Stimulated activated CD8-positive, alpha-beta memory T cell treated with anti-CD3 and anti-CD28 coated beads, Interleukin-7, amount 100 ng/mL, for 4 hours (primary cell): ENCODE measurements at places on chromosomes 1 and 21.

DNA sequence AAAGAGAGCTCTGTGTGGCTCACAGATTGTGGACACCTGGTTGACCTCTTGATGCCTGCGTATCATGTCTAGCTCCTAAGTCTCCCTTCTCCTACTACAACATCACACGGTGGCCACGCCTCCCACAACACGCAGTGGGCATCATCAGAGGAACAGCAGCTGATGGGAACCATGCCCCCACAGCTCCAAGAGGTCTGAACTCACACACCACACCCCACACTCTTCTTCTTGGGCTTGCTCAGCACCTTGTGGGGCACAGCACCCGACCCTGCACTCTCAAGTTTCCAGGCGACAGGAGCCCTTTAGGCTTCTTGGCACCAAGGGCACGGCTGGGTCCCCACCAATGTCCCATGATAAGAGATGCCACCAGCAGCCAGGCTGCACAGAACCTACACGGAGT is 18.8 kb upstream of the CDCP2 start:
- no peak for DNase-seq

DNA sequence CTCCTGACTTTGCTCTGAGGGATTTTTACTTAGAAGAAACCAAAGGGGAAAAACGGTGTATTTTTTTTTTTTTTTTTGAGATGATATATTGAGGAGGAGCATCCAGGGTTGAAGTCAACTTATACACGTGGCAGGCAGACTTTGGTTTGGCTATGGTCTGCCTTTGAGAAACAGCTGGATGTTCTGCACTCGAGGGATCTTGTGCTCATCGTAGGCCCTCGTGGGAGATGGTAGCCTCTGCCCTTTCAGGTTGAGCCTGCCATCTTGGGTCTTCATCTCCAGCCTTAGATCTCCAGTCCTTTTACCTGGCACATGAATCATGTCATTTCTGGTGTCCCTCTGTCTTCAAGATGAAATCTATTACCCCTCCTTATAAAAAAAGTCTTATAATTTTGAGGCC is 67.1 kb upstream of the UBE2U start:
- no peak for DNase-seq

GRCh38 chr1:182784556-182785171 is 4.9 kb upstream of the NPL start:
- DNase-seq: no peak

GRCh38 chr1:39992888-39993287 is 37.9 kb downstream of the MFSD2A start:
- DNase-seq: no peak

DNA sequence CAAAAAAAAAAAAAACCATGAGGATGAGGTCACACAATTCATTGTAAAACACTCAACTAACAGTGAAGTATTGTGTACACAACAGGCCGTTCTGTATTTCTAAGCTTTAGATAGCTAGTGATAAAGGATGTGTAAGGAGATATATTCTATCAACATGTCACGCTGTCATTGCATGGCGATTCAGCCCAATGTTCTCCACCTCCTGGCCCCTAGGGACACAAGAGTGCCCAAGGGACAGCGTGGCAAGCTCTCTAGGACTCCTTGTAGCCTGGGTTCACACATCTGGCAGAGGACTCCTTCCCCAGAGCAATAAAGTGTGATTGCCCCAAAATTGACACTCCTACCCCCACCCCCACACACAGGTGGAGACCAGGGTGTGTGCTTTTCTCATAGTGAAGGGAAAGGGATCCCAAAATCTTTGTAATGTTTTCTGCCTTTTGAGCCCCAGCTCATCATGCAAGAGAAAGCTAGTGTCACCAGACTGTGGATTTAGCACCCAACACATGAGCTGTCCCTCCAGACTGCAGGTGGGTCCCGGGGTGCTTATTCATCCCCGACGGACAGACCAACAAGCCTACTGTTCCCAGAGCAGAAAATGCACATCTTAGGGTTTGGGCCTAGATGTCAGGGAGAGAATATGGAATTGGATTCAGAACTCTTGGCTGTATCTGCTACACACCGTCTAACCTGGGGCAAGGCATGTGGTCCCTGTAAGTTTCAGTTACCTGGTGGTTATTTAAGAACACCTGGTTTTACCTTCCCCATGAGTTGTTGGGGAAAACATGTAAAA is 11.5 kb downstream of the TMPRSS3 start:
- no peak for DNase-seq

DNA sequence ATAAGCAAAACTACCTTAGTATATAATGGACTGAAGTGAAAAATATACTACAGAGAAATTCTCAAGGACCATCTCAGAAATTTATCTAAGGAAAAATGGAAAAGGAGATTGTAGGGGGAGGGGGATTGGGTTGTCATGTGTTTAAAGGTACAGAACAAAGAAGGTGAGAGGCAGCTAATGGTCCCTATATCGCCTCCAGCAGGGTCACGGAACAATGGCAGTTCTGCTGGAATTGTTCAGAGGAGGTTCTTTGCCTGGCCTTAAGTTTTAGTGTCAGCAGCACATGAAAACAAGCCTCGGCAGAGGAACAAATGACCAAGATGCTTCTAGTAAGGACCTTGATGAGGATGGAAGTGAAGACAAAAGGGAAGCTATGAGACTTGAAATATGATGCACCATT is 42.0 kb upstream of the RGS2 start:
- no peak for DNase-seq

DNA sequence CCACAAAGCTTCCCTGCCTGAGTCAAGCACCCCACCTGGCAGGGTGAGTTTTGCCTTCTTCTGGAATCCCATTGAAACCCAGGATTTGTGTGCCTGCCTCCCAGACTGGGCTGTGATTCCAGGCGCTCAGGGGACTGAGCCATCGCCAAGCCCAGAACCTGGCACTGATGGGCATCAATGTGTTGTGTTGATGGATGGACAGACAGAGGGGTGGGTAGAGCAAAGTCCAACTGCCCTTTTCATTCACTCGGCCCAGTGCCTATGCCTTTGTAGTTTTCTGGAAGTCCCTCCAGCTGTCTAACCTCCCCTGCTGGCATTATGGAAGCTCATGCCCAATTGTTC is 66.0 kb upstream of the LAPTM5 start:
- DNase-seq: no peak

DNA sequence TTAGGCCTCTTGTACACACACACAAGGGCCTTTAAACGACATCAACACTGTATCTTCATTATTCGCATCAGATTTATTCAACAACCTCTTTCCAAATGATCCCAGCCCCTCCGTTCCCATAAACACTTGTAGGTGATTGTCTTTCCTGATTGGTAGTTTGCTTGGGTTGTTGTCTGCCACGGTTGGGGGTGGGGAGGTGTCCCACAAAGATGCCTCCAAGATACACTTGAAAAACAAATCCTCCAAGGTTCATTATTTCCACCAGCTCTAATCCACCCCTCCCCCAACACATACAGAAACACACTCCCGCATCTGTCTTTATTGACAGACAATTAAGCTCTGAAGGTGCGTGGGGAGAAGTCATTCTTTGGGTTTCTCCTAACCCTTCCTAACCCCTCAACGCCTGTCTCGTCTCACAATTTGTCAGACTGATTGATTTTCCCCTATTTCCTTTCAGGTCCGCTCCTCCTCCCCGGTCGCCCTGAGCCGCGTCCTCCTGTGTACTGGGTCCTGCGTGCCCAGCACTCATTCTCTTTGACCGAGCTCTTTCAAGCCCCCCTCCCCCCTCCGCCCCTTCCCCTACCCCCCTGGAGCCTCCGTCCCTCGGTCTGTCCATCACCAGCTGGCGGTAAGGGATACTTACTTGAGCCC is 1.4 kb downstream of the WDR26 start:
- DNase-seq: no peak

DNA sequence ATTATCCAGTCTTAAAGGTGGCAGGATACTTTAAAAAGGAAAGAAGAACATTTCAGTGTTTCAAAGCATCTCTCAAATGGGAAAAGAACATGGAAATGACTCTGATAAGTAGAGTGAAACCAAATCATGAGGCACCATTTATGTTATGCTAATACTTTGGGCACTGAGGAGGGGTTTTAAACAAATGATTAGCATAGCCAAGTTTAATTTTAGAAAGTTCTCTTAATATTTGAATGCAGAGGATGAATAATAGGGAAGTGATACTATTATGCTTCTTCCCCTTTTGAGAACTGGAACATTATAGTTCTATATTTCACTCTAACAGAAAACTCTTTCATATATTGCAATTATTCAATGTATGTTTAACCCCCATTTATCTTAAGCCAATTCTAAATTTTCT is 1181.9 kb upstream of the PRMT6 start:
- no peak for DNase-seq

GRCh38 chr1:227777156-227777555 is 38.3 kb upstream of the PRSS38 start:
- no peak for DNase-seq

- DNase-seq: no peak
These were observed 153.1 kb upstream of the LRRC7 start for GRCh38 chr1:69414574-69414973.

- DNase-seq: peak; percentile 12
These were observed 14.0 kb upstream of the SYNC start for GRCh38 chr1:32716312-32717148.

DNA sequence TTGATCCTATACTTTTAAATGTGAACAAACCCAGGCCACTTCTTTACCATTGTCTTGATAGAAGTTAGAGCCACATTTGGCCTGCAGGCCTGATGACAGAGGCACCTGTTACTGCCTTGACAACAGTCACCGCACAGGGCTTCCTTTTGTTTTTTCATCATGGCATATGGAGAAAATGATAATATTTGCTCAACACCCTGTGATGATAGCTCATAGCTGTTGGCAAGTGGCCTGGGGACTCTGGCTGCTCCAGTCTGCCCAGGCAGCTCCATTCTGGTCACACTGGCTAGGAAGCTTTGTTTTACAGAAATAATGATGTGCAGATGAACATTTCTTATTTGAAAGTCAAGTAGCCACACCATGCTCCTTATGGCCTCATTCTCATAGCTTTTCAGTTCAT is 89.6 kb upstream of the GPR88 start:
- DNase-seq: no peak

DNA sequence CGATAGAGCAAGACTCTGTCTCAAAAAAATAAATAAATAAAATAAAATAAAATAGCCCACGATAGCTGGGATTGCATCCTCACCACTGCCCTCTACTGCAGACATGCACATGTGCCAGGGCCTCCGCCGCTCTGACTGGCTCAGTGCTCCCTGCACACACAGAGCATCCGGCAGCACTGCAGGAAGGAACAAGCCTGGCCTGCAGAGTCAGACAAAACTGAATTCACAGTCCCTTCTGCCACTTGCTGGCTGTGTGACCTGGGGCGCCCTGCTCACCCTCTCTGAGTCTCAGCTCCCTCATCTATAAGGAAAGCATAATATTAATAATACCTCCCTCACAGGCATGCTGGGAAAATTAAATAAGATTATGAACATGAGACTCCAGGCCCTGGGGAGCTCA is 35.4 kb downstream of the CSMD2 start:
- no peak for DNase-seq

DNA sequence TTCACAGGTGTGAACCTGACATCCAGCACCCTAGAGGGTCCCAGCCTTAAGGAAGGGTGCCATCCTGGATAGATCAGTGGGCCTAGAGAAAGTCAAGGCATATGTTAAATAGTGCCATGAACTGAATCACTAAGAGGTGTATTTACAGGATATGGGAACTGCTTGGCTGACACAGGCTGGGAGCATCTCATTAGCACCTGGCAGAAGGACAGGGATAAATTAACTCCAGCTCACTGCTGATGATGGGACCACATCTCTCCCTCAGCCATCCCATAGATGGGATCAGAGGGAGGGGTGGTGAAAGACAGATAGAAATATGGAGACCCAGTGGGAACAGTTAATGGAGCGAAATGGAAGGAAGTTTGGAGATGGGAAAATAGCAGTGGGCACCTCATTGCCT is 122.0 kb downstream of the IGSF21 start:
- DNase-seq: no peak

DNA sequence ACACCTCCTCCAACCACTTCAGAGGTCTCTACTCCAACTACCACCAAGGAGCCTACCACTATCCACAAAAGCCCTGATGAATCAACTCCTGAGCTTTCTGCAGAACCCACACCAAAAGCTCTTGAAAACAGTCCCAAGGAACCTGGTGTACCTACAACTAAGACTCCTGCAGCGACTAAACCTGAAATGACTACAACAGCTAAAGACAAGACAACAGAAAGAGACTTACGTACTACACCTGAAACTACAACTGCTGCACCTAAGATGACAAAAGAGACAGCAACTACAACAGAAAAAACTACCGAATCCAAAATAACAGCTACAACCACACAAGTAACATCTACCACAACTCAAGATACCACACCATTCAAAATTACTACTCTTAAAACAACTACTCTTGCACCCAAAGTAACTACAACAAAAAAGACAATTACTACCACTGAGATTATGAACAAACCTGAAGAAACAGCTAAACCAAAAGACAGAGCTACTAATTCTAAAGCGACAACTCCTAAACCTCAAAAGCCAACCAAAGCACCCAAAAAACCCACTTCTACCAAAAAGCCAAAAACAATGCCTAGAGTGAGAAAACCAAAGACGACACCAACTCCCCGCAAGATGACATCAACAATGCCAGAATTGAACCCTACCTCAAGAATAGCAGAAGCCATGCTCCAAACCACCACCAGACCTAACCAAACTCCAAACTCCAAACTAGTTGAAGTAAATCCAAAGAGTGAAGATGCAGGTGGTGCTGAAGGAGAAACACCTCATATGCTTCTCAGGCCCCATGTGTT is 66.6 kb downstream of the TPR start:
- no peak for DNase-seq

DNA sequence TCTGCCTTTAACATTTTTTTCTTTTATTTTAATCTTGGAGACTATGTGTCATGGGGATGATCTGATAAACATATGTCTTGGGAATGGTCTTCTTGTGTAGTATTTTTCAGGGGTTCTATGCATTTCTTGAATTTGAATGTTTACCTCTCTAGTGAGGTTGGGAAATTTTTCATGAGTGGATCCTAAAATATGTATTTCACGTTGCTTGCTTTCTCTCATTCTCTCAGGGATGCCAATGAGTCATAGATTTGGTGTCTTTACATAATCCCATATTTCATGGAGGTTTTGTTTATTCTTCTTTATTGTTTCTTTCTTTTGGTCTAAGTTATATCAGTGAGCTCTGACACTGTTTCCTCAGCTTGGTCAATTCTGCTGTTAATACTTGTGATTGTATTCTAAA is 1237.2 kb downstream of the PLA2G4A start:
- DNase-seq: no peak

- no peak for DNase-seq
These were observed 42.7 kb downstream of the YARS1 start for GRCh38 chr1:32774464-32774808.

- DNase-seq: no peak
These were observed 109.7 kb upstream of the SYT6 start for GRCh38 chr1:114263343-114263742.
